ENCODE measurements at places on chromosomes 7 and 10.

- no peak for DNase-seq
These were observed 13.3 kb upstream of the PRDX3 start for GRCh38 chr10:119191881-119192280.

- DNase-seq = no peak
These were observed 93.5 kb downstream of the AUTS2 start for GRCh38 chr7:69691734-69692133.

- no peak for DNase-seq
These were observed 240.8 kb downstream of the PTEN start for GRCh38 chr10:88104223-88104622.

DNA sequence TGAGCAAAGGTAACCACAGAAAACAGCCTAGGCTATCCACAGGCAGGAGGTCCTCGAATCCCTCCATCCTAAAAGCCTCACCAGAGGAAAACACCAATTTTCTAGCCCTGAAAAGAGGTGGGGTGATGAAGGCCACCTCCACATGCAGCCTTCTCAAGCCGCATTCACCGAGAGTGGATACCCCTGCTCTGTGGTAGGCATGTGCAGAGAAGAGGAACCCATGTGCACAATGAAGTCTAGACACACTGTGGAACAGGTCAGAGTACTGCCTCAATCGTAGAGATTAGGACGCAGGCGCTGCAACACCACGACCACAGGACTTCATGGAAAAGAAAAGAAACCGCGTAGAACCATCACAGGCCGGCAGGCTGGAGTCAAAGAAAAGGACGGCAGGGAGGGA, 38.8 kb downstream of the GRB10 start:
- no peak for DNase-seq

DNA sequence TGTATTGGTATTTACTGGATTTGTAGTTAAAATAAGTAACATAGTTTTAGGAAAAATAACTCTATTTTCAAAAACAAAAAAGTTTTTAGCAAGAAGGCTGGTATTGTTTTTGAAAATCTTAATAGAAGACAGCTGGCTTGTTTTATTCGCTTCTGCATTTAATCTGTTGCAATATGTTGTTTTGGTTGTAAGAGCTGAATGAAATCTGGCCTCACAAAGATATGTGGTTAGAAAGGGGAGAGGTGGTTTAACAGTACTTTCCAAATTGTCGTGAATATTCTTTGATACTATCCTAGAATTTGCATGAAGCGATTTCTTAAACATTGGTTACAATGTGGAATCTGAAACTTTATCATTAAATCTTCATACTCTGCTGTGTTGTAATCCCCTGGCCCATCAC, 355.9 kb upstream of the FZD8 start:
- no peak for DNase-seq

DNA sequence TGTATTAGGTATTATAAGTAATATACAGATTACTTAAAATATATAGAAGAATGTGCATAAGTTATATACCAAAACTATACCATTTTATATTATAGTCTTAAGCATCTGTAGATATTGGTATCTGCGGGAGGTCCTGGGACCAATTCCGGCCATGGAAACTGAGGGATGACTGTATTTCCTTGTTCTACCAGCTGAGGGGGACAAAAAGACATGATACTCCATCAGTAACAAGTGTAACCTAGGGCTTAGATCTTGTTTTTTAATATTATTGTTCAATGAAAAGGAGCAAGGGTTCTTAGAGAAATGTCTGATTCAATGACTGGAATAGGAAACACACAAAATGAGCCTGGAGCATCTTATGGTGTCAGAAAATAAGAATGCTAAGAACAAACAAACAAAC, 752.5 kb downstream of the CCSER2 start:
- no peak for DNase-seq

- DNase-seq = peak; percentile 10
These were observed 301.2 kb downstream of the DPP6 start for GRCh38 chr7:154353355-154353767.

GRCh38 chr10:80473692-80474596, 19.8 kb downstream of the TSPAN14 start:
- no peak for DNase-seq

DNA sequence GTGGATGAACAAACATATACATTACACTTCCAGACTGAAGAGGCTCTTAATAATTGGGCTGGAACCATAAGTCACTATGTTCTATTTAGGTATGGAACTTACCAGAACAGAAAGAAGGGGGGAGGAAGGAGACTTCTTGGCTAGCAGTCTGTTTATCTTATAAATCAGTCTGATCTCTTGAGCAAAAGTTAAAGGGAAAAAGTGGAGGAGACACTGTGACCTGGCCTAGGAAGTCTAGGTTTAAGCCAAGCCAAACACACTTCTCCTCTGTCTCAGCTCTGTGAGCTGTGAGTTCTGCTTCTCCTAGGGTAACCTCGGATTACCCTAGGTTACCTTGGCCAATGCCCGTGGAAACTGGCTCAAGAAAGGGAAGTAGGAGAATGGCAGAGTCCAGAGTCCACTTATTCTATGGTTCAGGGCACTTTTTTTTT, 95.2 kb downstream of the PFKFB3 start:
- no peak for DNase-seq

DNA sequence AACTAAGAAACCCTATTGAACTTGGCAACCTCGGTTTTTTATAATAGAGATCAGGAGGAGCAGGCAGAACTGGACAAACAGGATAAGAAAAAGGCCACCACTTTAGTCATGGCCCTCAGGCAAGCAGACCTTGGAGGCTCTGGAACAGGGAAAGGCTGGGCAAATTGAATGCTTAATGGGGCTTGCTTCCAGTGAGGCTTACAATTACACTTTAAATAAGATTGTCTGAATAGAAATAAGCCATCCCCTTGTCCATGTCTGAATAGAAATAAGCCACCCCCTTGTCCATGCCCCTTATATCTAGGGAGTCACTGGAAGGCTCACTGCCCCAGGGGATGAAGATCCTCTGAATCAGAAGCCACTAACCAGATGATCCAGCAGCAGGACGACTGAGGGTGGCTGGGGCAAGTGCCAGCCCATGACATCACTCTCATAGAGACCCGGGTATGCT, 40.6 kb downstream of the AKR1B15 start:
- no peak for DNase-seq

GRCh38 chr10:76382381-76382851, 951.0 kb downstream of the LRMDA start:
- no peak for DNase-seq

DNA sequence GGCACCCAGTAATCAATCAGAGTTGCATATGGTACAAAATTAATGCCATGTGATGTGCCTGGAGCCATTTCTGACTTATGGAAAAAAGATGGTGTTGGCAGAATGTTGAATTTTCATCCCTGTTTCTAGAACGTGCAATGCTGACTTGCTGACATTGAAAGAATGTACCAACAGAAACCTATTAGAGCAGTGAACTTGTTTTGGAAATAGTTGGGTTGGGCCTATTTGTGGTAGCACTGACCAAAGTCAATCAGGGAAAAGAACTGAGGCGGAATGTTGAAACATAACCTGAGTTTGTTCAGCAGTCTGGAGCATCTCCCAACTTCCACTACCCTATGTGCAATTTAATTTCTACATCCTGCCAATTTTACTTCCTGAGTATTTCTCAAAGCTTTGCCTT, 11.7 kb upstream of the KIAA1217 start:
- DNase-seq = peak; percentile 35

- DNase-seq = no peak
These were observed 255.3 kb downstream of the STK31 start for GRCh38 chr7:23965296-23965695.

GRCh38 chr7:14720785-14721184, 181.8 kb downstream of the DGKB start:
- peak; percentile 92 for DNase-seq

GRCh38 chr10:103786020-103786419, 69.4 kb downstream of the SH3PXD2A start:
- no peak for DNase-seq

GRCh38 chr7:109873296-109873695, 1217.6 kb upstream of the LRRN3 start:
- DNase-seq = peak; percentile 22

DNA sequence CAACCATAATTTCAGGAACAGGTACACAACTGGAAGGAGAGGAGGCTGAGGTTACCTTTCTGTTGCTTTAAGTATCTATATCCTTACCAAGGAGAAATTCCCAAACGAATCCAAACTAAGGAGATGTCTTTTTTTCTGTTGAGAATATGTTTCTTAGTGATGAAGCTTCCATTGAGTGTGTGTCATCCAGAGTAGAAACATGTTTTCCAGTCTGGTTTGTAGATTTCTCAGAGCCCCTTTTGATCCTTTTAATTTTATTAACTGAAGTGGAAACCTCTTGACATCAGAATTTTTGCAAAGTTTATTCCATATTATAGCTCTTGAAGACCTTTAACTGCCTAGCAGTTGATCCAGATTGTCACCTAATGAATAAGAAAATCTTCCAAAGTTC, 207.1 kb upstream of the FERD3L start:
- DNase-seq = no peak

GRCh38 chr7:143362131-143363015, at the start of gene FAM131B:
Gene FAM131B, minus strand, starts transcription at chr7:143362713. Its CDS starts 110 bp downstream, at chr7:143362603.
- no peak for DNase-seq

- no peak for DNase-seq
These were observed 50.3 kb downstream of the DIP2C start for GRCh38 chr10:639001-639750.

DNA sequence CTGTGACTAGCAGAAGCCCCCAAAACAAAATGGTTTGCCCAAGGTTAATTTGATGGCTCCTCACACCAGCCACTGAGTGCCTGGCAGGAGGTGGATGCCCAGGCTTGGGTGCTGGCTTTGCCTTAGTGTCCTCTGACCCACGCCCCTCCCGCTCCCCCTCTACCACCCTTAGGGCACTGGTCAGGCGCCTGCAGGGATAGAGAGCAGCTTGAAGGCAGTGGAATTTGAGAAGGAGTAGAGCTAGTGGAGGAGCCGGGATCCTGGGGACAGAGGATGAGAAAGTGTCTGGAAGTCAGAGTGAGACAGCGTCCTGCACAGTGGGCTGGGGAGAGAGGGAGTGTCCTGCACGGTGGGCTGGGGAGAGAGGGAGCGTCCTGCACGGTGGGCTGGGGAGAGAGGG, 139.4 kb downstream of the DNAJB6 start:
- no peak for DNase-seq

GRCh38 chr7:12731214-12731656, 43.8 kb downstream of the ARL4A start:
- no peak for DNase-seq
